ENCODE measurements at places on chromosomes 5 and 9.

- DNase-seq = no peak
These were observed 271.4 kb upstream of the ZNF608 start for GRCh38 chr5:125017796-125018195.

DNA sequence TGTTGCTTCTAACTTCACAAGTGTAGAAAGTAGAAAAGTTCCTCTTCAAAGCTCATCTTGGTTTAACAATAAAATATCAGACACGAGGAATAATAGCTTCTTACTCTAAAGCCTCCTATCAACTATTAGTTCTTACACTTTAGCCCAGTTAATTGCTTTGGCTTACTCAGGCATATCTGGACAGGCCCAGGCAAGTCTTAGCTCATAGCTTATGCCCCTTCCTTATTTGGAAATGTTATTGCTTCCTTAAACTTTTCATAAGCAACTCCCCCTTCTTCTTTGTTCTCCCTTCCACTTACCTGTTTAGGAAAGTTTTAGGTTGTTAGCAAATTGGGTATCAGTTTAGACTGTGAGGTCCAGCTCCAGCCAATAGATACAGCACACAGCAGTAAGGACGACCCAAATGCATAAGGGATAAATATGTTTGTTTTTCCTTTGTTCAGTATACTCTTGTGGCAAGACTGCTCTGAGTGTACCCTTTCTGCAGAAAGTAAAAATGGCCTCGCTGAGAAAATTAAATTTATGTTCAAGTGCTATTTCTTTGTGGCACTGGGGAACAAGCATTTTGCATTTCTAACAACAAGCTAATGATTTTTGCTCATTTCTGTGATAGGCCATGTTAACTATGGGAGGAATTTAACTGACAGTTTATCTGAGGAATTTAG, 162.1 kb downstream of the SMC2 start:
- DNase-seq = no peak

- no peak for DNase-seq
These were observed 6.8 kb downstream of the LSM11 start for GRCh38 chr5:157750320-157750719.

- peak; percentile 41 for DNase-seq
These were observed 75.0 kb downstream of the TTC39B start for GRCh38 chr9:15231788-15232635.

- no peak for DNase-seq
These were observed 299.4 kb downstream of the ZSWIM6 start for GRCh38 chr5:61631438-61631941.

DNA sequence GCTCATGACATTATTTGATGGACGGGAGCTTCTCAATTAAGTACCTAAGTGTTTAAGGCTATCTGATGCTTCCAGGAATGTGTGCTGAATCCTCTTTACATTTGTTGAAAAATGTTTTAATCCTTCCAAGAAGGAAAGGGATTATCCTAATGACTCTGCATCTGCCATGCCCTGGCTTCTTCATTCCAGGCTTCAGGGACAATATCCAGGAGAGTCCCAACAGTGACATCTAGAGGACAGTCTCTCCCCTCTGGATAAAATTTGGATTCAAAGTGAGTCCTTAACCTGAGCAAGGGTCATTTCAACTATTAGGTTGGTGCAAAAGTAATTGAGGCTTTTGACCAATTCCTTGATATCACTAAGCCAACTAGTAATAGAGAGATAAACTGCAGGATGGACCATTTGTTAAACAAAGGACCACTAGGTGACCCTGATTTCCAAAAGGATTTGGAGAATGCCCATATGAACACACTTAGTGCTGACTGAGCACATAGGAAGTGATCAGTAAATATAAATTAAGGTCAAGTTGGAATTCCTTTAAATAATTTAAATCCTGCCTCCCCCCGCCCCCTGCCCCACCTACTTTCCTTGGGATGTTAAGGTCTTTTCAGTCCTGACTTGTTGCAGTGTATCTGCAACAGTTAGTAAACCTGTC, 19.1 kb downstream of the TNFSF8 start:
- DNase-seq = no peak

DNA sequence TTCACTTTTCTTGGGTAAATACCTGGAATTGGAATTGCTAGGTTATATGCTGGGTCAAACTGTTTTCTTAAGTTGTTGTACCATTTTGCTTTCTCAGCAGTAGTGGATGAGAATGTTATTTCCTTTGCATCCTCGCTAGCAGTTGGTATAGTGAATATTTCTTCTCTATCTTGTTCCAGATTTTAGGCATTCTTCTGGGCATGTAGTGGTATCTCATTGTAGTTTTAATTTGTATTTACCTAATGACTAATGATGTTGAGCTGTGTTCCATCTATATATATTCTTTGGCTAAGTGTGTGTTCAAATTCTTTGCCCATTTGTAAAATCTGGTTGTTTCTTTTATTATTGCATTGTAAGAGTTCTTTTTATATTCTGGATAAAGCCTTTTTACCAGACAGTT, 333.3 kb downstream of the MAT2B start:
- no peak for DNase-seq

DNA sequence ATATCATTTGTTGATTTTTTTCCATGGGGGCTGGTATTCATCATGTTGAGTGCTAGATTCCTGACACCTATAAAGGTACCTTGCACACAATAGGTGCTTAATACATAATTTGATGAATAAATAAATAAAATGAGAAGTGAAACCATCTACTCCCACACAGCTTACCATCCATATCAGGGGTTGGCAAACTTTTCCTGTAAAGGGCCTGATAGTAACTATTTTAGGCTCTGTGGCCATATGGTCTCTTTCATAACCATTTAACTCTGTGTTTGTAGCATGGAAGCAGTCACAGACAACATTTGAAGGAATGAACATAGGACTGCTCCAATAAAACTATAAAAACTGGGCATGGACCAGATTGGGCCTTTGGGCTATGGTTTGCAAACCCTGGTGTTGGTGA, 100.3 kb downstream of the GCNT1 start:
- DNase-seq = no peak

DNA sequence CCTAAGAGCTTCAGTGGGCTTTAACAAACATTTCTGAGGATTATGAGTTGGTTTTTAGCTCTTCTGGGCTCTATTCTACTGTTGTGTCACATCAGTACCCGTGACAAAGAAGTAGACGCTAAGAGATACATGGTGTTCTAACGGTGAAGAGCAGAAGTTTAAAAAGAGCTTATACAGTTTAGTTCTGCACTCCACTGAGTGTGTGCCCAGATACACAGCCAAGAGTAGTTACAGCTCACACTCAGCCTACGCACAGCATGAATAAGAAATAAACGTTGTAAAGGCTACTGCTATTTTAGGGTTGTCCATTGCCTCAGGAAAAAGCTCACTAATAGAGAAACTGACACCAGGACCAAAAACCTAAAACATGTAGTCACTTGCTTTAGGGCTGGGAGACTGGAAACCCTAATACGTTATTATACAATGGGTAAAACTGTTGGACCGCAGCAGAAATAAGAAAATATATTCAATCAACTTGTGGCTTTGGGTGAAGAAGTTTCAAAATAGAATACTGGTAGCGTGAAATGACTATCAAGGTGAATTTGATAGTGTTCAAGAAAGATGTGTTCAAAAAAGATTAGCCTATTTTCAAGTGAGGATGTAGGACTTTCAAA, 34.7 kb downstream of the PSIP1 start:
- DNase-seq = no peak

DNA sequence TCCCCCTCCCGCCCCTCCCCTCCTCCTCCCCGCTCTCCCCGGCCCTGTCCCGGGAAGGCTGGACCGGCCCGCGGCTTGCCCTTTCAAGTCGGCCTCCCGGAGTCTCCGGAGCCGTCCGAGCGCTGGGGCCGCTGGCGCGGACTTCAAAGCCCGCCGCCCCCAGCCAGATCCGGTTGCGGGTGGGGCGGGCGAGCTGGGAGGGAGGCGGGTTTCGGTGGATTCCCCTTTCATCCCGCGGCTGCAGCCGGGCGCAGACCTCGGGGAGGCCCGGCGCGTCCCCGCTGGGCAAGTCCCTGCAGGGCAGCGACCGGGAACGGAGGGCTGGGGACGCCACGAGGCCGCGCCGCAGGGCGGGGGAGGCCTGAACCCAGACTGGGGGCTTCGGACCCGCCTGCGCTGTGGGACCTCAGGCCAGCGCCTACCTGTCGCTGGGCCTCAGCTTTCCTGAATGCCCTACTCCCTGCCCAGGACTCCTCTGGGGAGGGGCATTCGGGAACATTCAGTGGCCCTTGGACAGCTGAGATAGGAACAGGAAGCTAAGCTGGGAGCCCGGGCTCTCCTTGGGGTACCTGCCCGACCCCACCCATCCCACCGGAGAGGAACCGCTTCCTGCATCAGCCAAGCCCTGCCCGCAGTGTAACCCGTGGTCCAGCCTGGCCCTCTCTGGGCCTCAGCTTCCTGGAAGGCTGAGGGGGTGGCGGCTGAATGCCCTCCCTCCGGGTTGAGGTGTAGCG, 23.4 kb downstream of the C9orf50 start:
- DNase-seq = peak; percentile 74

DNA sequence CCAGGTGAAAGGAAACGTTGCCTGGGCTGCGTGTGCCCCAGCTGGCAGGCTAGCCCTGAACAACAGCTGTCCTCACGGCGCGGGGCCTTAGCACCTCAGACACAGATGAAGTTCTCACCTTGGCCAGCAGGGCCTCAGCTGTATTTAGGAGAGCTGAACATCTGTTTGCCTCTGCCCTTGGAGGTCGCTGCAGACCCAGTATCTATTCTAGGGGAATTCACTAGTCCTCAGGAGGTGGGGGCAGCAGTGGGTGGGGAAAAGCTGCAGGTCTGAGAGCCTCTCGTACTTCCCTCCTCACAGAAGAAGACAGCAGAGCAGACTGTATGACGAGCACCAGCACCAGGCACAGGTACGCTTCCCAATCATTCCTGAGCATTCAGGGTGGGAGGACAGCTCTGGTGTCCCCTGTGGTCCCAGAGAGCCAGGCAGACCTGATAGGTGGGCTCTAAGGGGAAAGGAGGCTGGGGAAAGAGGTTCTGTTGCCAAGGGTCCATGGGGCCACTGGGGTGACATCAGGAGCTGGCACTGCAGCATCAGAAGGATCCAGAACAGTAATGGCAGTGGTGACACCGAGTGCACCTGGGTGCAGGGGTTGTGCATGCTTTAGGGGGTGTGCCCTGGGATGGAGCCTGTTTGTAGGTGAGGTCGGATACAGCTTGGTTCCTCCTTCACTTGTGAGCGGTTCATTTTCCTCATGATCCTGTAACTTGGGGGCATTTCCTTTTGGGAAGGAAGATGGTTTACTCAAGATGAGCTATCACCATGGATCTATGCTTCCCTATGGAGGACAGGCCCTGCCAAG, 13.8 kb downstream of the CD74 start:
- peak; percentile 28 for DNase-seq

- DNase-seq = no peak
These were observed 2.1 kb downstream of the CCDC192 start for GRCh38 chr5:127705120-127705892.

- no peak for DNase-seq
These were observed 32.8 kb upstream of the EBF1 start for GRCh38 chr5:159132429-159133040.

- DNase-seq = no peak
These were observed 662.1 kb downstream of the TLE4 start for GRCh38 chr9:80233906-80234305.

DNA sequence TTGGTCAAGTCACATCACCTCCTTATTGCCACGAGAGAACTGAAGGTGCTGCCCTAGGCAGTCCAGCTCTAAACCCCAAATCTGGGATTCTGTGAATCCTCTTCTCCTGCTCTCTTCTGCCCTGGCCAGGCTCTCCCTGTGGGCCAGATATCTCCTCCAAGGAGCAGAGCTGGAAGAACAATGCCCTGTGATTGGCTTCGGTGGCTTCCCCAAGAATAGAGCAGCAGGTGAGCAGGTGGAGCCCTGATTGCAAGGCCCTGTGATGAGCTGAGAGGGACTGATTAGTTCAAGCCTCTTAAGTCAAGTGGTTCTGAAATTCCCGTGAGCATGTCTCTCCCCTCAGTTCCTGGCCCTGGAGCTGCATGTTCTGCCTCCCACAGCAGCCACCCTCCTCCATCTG, 175.3 kb upstream of the BRINP1 start:
- DNase-seq = no peak

- no peak for DNase-seq
These were observed 6.1 kb downstream of the IL4 start for GRCh38 chr5:132679717-132680380.

DNA sequence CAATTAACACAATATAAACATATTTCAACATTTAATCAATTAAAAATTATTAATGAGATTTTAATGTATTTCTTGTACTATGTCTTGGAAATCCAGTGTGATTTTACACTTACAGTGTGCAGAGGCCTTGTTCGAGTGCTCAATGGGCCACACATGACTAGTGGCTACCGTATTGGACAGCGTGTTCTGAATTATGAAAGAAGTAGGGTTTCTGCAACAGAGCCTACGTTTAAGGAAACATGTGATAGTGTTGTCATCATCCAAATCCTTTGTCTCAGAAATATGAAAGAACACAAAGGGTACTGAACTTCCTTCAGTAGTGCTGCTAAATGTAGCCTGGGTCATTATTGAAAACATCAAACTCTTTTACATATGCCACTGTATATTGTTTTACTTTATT, 29.5 kb downstream of the NPR3 start:
- no peak for DNase-seq

GRCh38 chr5:144189800-144190429, 19.2 kb downstream of the KCTD16 start:
- no peak for DNase-seq

GRCh38 chr5:42779083-42779482, 22.5 kb downstream of the CCDC152 start:
- DNase-seq = no peak

DNA sequence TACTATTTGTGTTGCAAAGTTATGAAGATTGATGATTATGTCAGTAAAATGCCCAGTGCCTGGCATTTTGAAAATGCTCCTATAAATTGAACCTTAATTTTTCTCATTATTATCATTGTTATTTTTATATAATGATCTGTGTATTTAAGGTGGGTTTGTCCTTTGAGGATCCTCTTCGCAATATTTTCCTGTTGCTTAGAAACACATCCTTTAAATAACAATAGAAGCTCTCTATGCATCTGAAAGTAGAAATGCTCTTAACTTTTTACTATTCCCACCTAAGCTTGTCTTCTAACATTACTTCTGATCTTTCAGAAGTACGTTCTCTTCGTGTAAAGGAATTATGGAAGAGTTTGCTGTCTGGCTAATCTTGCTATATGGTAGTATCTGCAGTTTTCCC, 214.7 kb upstream of the TLX3 start:
- no peak for DNase-seq

DNA sequence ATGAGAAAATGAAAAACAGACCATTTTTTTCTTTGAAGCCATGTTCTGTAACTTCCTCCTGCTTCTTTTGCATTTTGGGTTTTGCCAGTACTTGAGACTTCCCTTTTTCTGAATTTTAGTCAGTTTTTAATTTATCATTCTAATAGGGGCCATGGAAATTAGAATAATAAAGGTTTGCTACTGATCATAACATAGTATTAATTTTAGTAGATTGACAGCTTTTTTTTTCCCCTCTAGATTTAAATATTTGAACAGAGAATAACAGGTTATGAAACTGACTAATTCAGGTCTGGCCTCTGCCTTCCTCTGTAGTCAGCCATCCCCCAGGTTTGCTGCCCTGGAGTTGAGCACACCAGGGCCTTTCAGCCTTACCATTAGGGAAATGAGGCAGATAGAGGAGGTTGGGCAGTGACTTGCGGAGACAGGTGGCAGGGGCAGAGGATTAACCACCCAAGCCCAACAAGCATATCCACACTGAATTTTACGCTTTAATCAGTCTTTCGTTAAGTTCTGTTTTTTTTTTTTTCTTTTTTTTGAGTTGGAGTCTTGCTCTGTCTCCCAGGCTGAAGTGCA, 80.1 kb upstream of the TNFAIP8 start:
- no peak for DNase-seq
